ENCODE measurements at places on chromosomes 7 and 10.

DNA sequence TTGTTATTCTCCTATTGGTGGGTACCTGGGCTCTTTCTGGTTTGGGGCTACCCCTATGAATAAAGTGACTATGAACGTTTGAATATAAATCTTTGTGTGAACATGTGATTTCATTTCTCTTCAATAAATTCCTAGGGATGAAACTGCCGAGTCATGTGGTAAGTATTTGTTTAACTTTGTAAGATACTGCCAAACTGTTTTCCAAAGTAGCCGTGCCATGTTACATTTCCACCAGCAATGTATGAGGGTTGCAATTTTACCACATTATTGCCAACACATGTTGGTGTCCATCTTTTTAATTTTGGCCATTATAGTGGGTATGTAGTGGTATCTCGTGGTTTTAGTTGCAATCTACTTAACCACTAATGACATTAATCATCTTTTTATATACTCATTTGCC is 94.7 kb downstream of the ZNRF2 start:
- no peak for DNase-seq

- DNase-seq: no peak
Measured at GRCh38 chr7:84107259-84107658, 87.3 kb downstream of the SEMA3A start.

DNA sequence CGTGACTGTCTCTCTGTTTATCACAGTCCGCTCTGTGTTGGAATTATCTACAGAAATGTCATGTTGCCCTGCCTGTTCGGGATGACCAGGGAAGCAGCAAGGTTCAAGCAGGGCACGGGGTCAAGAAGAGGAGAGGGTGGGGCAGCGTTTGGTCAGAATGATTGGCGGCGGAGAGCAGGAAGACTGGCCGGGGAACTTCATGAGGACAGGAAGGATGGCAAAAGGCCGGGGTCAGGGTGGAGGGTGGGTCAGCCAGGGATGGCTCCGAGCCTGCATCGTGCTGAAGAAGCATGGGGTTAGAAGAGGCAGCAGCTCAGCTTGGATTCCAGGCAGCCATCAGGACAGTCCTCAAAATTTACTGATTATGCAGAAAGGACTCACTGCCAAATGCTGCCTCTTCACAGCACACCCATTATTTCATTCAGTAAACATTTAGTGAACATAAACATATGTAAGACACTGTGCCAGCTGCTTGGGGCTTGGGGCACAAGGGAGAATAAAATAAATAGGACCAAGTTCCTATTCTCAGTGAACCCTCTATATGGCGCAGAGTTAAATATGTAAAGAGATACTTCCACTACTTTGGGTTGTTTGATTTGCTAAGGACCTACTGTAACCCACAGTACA is 42.8 kb downstream of the WNT2 start:
- DNase-seq: peak; percentile 84

DNA sequence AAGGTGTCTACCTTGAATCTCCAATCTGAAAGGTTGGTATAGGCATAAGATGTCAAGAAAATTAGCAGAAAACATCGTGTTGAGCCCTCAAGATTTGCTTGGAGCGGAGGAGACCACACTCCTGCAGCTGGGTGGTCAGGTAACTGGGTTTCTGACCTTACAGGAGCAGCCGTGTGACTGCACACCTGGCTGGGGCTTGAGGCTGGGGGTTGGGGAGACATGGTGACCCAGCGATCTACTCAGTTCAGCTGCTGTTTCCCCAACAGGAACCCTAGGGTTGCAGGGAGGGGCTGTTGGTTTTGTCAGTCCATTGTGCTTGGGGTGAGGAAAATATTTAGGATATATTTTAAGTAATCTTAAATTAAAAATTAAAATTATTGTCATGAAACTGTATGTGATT is 147.0 kb upstream of the ZNF32 start:
- no peak for DNase-seq

GRCh38 chr10:97632949-97633884 is at the start of gene MORN4:
Gene MORN4, minus strand, starts transcription at chr10:97633500. Its CDS starts 13,847 bp downstream, at chr10:97619653.
- DNase-seq: peak; percentile 94

DNA sequence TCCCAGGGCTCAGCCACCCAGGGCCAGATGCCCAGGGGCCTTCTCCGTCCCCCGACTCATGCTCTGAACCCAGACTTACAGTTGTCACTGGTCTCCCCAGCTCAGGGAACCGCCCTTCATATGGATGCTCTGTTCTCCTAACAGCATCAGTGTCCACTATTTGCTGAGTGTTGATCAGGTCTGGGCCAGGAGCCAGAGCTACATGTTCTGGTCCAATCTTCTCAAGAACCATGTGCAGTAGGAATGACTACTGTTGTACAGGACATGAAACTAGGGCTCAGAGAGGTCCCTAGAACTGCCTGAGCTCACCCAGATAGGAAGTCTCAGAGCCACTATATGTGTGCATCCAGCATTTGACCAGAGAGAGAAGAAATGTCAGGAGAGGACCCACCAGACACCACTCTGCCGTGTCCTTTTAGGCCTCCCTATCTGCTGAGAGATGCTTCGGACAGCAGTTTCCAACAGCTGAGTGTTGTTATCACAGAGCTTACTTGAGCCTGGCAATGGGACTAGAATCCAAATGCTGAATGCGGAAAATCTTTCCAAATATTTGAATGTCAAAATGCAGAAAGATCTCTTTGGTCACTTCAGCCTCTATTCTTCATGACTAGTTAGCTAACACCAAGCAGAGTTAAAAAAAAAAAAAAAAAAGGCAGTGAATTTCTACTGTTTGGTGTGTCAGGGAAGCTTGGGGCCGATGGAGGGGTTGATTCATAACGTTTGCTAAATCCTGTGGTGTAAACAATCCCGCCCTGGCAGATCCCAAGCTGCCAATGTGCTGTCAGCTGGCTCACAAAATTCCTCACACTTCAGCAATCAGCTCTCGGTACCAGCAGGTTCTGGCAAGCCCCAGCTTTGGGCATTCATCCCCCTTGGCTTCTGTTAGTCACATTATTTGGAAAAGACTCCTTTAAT is 246.1 kb downstream of the TNS3 start:
- DNase-seq: no peak

DNA sequence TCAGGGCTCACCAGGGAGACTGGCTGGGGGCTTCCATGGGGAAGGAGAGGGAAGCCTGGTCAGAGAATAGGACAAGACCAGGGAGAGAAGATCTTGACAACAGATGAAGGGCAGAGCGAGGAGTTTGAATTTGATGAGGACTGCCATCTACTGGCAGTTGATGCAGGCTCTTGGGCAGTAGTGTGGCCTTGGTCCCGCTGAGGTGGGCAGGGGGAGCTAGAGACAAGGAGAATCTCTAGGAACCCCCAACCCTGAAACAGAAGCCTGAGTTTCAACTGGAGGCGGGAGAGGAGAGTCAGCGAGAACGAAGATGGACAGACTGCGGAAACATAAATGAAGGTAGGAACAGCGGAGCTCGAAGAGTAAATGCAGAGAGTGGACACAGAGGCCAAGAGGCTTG is 81.0 kb downstream of the PPP1R3C start:
- DNase-seq: peak; percentile 25

DNA sequence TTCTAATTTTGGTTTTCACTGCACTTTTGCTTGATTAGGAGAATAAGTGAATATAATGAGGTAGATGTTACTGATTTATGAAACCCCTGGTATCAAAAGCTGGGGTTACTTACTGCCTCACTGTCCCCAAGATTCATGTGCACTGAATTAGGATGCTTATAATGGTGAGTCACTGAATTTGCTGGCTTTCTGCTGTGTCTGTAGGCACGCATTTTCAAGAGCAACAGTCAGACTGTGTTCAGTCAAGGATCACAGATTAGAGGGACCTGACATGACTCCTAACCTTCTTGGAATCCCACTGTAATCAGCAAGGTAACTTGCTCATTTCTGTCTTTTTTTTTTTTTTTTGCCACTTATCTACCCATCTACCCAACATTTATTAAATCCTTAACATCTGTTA is 59.7 kb downstream of the GPR85 start:
- no peak for DNase-seq

DNA sequence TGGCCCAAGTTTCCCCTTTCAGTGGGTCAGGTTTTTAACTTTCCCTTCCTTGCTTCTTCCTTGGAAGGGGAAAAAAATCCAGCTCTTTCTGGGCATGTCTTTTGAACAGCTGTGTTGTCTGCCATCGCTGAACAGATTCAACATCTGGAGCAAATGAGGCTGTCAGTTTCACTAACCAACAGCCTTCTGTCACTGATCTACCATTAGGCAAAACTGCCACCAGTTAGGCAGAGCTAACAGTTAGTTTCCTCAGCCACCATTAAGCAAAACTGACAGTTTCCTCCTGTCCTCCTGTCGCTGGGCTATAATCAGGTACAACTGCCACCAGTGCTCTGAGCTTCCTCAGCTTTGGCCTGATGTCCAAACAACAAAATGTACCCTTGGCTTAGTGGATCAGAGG is 81.9 kb downstream of the NPTX2 start:
- no peak for DNase-seq

DNA sequence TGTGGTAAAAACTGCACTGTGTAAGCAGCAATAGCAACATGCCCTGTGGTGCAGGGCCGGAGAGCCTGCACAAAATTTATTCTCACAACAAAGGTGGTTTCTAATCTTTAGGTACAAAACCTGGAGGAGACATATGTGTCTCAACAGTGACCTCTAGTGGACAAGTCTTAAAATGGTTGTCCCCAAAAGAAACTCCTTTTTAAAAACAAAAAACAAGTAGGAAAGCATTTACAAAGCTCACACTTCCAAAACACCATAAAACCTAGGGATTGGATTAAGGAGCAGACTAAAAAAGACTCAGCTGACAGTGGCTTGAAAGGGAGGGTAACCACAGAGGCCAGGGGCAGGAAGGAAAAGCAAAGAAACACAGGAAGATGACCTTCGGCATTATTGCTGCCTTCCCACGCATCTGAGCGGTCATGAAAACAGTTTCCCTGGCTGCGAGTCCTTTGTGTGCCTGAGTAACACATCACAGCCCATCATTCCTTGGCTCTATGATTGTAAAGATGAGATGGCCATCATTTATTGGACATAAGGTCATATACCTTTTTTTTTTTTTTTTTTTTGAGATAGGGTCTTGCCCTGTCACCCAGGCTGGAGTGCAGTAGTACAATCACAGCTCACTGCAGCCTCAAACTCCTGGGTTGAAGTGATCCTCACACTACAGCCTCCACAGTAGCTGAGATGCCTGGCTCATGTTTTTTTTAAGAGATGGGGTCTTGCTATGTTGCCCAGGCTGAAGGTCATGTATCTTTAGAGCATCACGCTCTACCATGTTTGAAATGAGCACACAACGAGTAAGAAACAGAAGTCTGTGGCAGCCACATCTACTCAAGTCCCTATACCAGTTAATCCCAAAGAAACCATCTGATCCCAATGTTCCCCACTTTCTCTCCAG is 39.5 kb downstream of the RSU1 start:
- DNase-seq: peak; percentile 50

DNA sequence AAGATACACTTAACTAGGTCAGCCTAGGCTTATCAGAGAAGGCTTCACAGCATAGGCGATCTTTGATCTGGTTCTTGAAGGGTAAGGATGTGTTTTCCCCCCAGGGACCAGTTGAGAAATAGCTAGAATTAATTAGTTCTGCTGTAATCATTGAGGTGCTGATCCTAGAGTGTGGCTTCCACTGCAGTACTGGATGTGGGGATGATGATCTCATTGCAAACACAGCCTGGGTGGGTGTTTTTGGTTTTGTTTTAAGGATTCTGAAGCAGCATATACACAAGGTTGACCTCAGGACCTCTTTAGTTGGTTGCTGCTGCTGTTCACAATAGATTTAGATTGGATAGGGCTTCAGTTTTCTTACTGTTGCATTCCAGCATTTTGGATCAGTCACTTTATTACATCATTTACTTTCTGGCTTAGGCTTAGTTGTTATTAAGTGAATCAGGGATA is 159.7 kb downstream of the AUTS2 start:
- DNase-seq: no peak

- peak; percentile 92 for DNase-seq
Measured at GRCh38 chr7:151631953-151632749, 112.5 kb upstream of the RHEB start.

DNA sequence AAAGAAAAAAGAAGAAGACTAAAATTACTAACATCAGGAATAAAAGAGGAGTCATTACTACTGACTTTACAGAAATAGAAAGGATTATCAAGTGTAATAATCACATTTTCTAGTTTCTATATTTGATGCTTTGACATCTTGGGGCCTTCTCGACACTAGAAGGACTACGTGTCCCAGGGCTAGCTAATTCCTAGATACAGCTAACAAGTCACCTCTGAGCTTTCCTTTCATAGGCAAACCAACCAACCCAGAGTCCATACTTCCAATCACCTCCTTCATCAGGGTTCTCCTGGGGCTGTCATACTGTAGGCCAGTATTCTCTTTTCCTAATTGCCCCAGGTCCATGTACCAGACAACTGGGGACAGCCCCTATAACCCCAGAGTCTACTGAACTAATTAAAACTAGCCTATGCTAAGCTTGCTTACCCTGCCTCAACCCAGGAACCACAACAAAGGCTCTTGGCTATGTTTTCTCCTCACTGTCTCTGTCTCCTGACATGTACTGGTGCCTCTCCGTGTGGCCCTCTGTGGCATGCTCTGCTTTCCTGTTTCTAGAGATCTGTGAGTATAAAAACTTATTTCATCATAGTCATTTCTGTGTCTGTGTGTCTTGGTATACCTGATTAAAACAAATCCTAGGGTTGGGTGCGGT is 6.7 kb upstream of the PARP12 start:
- no peak for DNase-seq

GRCh38 chr10:34864149-34865067 is 49.3 kb upstream of the PARD3 start:
- DNase-seq: peak; percentile 20

DNA sequence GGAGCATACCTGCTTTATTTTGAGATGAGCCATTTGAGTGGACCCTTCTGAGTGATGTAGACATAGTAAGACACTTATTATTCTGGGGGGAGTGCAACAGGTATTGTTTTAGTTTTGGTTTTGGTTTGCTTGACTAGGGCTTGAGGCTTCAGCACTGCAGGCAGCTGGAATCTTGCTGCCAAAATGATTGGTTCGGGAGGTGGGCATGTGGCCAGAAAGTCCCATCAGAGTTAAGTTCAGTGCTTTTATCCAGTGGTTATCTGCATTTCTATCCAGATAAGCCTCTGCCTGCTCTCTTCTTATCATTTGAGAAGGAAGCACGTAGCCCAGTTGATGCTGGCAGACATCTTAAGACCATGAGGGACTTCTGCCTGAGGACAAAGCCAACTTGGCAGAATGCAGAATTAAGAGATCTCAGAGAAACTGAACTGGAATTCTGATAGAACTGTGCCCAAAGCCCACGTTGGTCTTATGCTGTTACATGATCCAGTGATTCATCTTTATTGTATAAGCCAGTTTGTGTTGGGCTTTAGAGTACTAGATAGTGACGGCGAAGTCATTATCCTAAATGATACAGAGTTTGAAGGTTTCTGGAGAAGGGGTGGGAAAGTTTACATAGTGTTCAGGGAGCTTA is 9.6 kb upstream of the JAZF1 start:
- no peak for DNase-seq

DNA sequence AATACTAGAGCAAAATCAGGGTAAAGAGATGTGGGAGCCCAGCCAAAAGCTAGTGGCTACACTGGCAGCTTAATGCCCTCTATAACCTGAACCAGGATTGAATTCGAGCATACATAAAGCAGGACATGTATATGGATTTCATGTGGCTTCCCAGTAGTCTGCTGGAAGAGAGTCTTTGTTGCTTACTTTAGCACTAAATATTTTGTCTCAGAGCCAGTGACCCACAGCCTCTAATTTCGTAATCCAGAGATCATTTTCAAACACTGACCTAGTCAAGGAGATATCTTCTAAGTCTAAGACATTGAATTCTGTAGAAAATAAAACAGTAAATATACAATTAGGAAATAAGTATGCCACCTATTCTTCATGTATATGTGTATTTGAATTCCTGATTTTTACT is 64.2 kb upstream of the GNAI1 start:
- no peak for DNase-seq

Data from NCI-H345 (cell line).